ENCODE measurements at places on chromosomes 16 and 17.

- no peak for DNase-seq
Observed at GRCh38 chr16:56399047-56399446, 26.3 kb downstream of the AMFR start.

DNA sequence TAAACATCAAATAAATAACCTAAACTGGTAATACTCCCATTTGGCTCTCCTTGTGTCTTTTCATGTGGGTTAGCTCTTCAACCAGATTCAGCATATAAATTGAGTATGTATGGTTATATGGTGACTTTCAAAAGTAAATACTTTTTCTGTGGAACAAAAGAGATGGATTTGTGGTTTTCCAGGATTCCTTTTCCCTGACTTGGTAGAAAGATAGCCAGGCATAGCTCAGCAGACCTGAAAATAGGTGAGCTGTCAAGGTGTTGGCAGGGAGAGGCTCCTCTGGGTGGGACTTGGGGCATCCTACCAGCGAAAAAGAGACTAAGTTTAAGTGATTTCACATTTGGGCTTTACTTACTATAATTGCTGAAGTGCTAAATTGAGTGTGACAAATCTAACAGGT lies 80.3 kb downstream of the FTO start:
- no peak for DNase-seq

- no peak for DNase-seq
Observed at GRCh38 chr17:48816438-48816773, 623 bp downstream of the TTLL6 start.

DNA sequence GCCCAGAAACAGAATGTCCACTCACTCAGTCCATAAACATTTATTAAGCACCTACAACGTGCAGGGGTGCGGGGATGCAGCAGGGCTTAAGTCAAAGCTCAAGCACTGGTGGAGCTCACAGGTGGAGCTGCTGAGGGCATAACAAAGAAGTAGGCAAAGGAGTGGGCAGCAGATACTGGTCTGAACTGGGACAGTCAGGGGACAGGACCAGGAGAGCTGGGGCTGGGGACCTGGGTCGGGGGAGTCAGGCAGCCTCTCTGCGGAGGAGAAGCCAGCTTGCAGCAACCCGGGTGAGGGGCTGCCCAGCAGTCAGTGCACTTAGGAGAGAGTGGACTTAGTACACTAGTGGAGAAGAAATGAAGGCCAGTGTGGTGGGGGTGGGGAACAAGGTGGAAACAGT lies 10.0 kb upstream of the TNFRSF13B start:
- no peak for DNase-seq

GRCh38 chr16:78048319-78048718 lies 26.0 kb downstream of the CLEC3A start:
- no peak for DNase-seq

DNA sequence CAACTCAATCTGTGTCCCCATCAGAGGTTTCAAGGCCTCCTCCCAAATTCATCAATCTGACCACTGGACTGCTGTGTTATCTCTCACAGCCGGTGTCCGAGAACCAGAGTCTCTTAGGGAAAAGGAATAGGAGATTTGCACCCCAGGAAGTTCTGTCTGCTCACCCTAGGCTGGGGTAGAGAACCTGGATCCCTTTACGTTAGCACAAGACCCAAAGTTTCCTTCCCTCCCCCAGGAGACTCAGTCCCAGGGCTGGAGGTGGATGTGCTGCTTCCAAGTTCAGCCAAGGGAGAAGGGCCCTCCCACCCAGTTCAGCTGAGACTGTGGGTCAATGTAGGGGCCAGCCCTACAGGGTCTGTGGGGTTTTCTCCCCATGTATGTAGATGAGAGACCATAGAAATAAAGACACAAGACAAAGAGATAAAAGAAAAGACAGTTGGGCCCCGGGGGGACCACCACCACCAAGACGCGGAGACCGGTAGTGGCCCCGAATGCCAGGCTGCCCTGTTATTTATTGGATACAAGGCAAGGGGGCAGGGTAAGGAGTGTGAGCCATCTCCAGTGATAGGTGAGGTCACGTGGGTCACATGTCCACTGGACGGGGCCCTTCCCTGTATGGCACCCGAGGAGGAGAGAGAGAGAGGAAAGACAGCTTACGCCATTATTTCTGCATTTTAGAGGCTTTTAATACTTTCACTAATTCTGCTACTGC lies 22.7 kb upstream of the OR1F1 start:
- no peak for DNase-seq

DNA sequence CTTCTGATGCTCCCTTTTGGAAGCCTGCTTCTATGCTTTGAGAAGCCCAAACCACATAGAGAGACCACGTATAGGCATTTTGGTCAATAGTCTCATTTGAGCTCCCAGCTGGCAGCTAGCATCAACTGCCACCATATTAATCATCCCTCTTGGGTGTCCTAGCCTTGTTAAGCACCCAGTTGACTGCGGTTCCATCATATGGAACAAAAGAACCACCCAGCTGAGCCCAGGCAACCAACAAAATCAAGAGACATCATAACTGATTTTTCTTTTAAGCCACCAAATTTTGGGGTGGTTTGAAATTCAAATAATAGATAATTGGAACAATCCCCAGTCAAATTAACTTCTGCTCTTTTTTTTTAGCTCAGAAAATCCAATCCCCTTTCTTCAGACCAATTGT lies 53.9 kb downstream of the HS3ST3B1 start:
- DNase-seq: no peak

DNA sequence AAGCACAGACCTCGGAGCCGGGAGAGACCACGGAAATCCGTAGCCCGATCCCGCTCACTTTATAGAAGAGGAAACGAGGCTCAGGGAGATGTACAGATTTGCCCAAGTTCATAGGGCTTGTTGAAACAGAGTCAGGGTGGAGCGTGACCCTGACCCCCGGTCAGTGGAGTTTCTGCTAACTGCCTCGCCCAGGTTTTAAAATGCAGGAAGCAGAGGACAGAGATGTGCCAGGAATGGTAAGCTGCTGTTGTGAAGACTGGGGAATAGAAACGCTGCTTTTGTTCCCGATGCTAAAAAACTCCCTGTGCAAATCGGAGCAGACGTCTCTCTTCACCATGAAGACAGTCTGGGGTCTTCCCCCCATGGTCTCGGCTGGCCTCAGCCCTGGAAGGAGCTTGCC lies 403.0 kb downstream of the SEC14L1 start:
- DNase-seq: no peak

DNA sequence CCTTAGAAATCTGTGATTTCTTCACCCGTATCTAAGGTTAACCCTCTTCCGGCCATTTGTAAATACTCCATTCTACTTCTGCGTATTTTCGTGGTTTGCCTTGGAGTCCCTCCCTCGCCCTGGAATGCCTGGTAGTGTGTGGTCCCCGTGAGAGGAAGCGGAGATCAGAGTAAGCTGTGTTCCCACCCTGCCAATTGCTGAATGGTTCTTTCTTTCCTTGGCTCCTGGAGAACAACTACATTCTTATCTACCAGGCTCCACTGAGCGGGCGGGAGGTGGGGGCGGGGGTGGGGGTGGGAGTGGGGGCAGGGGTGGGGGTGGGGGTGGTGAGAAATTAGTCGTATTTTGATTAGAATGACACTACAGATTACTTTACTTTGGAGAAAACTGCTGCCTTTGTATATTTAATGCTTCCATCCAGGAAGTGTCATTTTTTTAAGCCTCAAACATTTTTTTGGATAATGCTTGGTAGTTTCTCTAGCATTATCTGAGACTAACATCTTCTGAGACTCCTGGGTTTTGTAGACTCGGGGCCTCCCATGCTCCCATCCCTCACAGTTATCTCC lies 20.9 kb upstream of the FASN start:
- DNase-seq: no peak

GRCh38 chr17:43906951-43907424 lies 348 bp downstream of the MPP2 start:
- DNase-seq: no peak

- DNase-seq: no peak
Observed at GRCh38 chr16:522320-523096, 5.0 kb upstream of the CAPN15 start.

GRCh38 chr17:28967221-28968135 lies 16.2 kb upstream of the PHF12 start:
- DNase-seq: no peak

DNA sequence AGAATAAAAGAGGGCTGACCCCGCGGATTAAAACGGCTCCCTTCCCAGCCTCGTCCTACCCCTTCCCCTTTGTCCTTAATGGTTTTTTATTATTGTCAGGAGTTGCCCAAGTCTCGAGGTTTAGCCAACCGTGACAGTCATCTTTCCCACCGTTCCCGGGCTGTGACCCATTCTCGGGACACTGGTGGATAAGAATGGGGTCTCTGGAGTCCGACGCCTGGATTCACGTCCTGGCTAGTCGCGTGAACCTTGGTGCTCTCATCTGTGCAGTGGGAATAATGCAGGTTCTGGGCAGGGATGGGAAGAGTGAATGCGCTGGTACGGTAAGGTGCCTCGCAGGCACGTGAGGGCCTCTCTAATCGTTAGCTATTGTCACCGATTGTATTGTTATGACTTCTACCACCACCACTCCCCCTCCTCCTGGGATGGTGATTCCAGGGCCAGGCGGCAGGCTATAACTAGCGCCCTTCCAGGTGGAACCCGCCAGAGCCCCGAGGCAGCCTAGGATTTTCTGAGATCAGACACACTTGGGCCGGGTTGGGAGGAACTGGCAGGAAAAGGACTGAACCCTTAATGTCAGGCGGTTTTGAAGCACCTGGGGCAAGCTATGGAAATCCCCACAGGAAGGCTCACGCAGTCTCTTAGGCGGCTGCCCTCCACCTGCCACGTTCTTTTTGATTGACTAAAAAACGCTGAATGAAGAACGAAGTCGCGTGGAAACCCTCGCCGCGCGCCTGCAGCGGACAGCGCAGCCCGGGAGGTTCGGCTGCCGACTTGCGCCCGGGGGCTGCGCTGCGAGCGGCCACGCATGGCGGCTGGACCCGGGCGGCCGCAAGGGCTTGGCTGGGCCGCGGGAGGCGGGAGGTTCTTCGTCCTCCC lies 2.7 kb downstream of the HS3ST3B1 start:
- DNase-seq: no peak

GRCh38 chr17:52831536-52831935 lies 673.0 kb upstream of the CA10 start:
- no peak for DNase-seq

DNA sequence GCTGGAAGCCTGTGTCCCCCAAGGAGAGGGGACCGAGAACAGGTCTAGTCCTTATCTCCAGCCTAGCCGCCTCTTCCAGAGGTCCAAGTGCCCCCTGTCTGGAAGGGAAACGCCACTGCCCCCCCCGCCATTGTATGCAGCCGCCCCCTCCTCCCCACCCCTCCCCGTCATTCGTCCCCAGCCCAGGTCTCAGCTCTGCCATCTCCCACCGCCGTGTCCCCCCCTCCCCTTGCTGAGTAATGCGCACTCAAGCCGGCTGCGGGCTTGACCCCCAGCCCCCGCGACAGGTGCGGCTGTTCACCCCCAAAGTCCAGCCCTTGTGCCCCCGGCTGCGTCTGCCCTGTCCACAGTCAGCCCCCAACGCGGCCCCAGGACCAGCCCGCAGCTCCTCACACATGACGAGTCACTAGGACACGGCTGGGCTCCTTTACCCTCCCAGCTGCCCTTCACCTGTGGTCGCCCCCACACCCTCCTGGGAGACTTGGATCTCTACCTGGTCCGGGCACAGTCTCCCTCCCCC lies 622 bp downstream of the GPRC5B start:
- no peak for DNase-seq

DNA sequence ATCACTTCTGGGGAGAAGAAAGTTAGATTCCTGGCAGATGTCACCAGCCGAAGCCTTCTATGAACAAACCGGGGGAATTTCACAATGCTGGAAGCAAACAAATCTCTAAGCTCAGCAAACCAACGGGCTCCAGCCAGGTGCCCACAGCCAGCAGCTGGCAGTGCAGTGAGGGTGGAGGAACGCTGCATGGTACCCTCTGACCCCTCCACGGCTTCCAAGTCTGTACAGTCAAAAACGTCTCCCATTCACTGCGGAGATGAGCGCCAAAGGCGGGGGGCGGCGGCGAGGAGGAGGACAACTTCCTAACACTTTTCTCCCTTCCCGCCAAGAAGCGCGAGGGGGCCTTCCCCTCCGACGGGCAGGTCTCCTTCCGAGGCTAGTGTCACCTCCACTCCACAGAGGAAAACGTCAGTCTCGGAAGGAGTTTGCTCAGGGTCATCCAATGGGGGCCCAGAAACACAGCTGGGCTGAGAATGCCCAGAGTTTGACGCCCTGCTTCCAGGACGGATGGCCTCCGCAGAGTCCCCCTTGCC lies 924 bp downstream of the ZNF598 start:
- no peak for DNase-seq

DNA sequence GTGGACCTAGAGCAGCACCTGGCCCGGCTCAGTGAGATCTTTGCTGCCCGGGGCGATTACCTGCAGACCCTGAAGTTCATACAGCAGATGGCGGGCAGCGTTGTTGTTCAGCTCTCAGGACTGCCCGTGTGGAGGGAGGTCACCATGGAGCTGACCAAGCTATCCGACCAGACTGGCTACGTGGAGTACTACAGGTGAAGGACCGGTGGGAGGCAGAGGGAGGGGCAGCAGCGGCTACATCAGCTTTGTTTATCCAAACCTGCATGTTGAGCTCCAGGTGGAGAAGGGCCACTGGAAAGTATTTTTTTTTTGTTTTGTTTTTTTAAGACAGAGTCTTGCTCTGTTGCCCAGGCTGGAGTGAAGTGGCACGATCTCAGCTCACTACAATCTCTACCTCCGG lies 23.9 kb downstream of the TTYH2 start:
- DNase-seq: no peak

DNA sequence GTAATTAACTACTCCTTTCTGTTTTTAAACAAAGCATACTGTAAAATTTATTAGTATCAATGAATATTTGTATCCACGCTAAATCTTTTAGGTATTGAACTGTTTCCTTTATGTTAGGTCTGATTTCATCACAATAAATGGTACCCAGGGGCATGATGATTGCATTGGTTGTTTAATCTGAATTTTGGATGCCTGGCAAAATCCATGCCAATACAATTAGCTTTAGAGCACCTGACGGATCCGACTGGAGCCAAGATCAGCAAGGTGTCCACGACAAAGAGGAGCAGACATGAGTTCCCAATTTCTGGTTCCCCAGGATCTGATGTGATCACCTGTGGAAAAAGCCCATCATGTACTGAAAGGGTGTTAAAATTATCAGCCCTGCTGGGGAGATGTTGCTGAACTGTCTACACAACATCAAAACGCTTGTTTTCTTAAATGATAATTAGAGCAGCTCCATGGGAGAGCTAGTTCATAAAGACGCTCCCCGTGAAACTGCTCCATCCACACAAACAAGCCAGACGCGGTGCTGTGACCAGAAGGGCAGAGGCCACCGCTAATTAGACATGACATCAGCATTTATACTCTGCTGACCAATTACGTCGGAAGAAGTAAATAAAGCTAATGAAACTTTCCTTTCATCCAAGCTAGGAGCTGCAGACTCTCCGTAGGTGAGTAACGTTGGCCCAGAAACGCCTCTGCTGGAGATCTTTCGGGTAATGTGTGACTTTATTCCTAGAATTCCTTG lies 151.7 kb downstream of the CPPED1 start:
- DNase-seq: no peak

Measured in NCI-H2081 treated with DMSO at 0.1 percent for 48 hours (cell line).